ENCODE measurements at places on chromosomes 1 and 21.

- DNase-seq, result no peak
Observed at GRCh38 chr1:205760606-205761005, 10.6 kb upstream of the NUCKS1 start.

- no peak for DNase-seq
Observed at GRCh38 chr21:38819719-38820159, 14.0 kb downstream of the ETS2 start.

DNA sequence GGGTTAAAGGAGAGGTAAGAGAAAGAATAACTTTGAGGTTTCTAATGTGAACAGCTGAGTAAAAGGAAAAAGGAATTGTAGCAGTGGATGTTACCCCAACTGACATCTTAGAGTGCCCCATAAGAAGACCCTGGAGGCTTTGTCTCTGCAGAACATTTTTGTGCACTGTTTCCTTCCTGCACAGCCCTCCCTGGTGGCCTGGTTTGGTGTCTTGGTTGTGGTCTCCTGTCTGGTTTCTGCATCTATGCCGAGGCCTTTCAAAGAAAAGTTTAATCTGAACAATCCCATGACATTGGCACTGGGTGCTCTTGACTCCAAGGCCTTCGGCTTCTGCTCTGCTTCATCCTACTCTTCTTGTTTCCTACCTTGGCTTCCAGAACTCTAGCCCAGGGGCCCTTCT lies 57.8 kb downstream of the RHOU start:
- DNase-seq, result no peak

DNA sequence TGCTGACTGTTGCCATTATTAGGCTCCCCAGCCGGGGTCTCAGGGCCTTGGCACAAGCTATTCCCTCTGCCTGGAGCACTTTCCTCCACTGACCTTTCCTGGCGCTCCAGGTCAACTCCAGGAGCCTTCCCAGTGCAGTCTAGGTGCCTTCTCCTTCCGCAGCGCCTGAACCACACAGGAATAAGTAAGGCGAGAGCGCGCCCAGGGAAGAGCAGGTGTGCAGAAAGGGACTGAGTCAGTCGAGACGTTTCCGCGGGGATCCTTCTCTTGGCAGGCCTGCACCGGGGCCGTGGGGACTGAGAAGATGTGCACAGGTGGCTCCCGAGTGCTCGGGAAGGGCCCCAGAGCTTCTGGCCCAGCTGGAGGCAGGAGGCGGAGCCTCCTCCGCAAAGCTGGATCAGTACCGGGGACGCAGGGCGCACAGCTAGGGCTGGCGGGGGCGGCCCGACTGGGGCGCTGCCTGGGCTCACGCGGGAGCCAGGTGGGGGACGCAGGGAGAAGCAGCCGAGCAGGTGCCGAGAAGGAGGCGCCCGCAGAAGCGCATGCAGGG lies 765 bp upstream of the BMP8A start:
- no peak for DNase-seq

- no peak for DNase-seq
Observed at GRCh38 chr1:155591770-155592169, 18.2 kb upstream of the MSTO1 start.

DNA sequence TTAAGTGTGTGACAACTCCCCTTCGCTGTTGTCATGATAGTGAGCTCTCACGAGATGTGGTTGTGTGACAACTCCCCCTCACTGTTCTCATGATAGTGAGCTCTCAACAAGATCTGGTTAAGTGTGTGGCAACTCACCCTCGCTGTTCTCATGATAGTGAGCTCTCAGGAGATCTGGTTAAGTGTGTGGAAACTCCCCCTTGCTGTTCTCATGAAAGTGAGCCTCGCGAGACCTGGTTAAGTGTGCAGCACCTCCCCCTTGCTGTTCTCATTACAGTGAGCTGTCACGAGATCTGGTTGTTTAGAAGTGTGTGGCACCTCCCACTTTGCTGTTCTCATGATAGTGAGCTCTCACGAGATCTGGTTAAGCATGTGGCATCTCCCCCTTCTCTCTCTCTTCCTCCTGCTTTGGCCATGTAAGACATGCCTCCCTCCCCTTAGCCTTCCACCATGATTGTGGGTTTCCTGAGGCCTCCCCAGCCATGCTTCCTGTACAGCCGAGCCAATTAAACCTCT lies 25.1 kb upstream of the LSS start:
- no peak for DNase-seq

- DNase-seq, result no peak
Observed at GRCh38 chr21:45590726-45591618, 48.7 kb upstream of the SLC19A1 start.

DNA sequence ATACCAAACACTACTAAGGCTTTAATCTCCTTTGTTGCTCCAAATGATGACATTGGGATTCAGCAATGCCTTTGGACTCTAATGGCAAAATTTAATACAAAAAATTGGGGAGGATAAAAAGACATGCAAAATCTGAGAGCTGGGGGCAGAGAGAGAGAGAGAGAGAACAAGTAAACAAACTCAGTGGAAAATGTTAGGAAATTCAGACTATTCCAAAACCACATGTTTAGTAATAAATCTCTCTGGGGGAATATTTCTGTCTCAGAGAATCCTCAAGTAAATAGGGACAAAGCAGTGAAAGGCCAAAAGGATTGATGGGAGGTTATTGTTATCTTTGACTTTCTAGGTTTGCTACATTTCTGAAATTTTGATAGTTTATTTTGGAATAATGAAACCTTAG lies 65.7 kb downstream of the PLA2G4A start:
- DNase-seq, result no peak

DNA sequence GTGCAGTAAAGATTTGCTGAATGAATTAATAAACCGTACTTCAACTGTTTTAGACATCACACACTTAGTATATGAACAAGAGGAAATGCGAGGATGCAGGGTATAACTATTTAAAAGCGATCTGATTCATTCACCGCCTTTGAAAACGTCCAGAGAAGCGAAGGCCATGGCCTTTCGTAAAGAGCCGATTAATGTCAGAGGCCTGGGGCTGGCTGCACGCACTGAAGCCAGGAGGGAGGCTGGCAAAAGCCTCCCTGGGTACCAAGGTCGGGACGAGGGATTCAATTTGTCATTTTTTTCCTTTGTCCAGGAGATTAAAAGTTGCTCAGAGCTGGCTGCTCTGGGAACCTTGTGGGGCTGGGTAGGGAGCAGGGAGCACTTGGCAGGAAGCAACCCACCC lies 307.4 kb downstream of the NPHP4 start:
- no peak for DNase-seq

- no peak for DNase-seq
Observed at GRCh38 chr1:104248385-104248784, 498.7 kb downstream of the AMY1C start.

- DNase-seq, result no peak
Observed at GRCh38 chr1:175363031-175363430, 170.5 kb upstream of the KIAA0040 start.

- DNase-seq, result no peak
Observed at GRCh38 chr1:204335533-204335932, 24.2 kb downstream of the PLEKHA6 start.

- DNase-seq, result no peak
Observed at GRCh38 chr21:22585558-22585957, 1587.3 kb downstream of the NCAM2 start.

GRCh38 chr1:20551161-20551560 lies 1.2 kb upstream of the FAM43B start:
- no peak for DNase-seq

DNA sequence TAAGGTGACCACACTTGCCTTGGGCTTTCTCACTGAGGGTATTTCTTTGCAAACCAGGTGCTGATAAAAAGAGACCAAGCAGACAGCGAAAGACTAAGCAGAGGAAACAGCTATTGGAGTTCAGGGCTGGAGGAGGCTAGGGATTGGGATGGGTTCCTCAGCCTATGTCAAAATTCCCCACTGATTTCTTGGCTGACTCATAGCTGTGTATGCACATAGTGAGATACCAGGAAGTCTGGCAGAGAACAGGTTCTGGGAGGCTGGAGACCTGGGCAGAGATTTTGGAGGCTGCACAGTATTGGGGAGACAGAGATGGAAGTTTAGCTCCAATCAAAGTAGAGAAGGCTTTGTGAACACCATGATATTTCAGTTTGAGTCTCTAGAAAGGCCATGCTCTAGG lies 25.3 kb downstream of the YARS1 start:
- no peak for DNase-seq

GRCh38 chr1:167482184-167482583 lies 36.1 kb downstream of the CD247 start:
- DNase-seq, result no peak

DNA sequence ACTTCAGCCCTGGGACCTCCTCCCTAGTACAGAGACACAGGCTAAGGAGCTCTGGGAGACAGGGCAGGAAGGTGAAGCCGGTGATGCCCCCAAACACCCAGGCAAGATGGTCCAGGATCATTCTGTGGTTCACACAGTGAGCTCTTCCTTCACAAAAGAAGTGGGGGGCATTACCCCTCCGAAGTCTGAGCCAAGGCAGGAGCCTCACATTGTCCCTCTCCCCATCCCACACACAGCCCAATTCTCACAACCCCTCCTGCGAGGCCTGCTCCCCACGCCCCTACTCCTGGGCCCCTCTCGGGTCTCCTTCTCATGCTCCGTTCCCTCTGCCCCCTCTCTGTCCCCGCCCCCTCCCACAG lies 10.7 kb downstream of the MEF2D start:
- no peak for DNase-seq

Data from substantia nigra (tissue), 51 donors.